ENCODE measurements at places on chromosomes 5 and 9.

GRCh38 chr5:122494109-122494508, 182.1 kb downstream of the SNCAIP start:
- DNase-seq, result no peak

DNA sequence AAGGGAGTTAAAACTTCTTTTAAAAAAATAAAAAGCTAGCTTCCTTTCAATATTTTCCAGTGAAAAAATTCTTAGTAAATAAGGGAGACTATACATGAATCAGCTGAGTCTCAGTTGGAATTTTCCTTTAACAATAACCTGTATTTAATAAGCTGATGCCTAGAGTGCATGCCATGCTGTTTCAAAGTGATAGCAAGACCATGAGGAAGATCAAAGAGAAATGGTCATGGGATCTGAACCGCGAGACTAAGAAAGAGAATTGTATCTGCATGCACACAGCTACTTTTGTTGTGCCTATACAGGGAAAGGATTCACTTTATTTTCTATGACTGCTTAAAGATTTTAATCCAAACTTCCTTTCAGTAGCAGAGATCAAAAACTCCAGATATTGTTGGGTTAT, 2217.0 kb downstream of the MAT2B start:
- DNase-seq, result no peak

- DNase-seq, result no peak
These were observed 130.2 kb downstream of the SUSD1 start for GRCh38 chr9:112044881-112045280.

DNA sequence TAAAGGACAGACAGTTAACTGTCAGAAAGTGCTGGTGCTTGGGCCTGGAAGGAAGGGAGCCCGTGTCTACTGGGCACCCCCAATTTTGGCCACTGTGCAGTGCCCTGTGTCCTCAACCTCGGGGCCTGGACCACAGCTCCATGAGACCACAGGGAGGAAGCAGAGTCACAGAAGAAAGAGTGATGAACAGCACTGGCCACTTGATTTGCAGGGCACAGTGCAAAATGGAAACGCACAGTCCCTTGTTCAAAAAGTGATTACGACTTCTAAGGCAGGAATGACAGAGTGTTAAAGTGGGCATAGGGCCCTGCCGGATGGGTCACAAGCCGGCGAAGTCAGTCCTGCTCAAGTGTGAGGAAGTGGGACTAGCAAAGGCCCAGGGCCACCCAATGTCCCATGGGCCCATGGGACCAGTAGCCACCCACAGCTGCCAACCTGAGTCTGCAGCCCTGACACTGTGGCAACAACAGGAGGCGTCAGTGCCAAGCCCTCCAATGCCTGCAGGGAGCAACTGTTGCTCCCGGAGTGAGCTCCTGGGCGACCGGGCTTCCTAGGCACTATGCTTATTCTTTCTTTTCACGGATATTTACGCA, 85.4 kb downstream of the ADAMTS2 start:
- no peak for DNase-seq

DNA sequence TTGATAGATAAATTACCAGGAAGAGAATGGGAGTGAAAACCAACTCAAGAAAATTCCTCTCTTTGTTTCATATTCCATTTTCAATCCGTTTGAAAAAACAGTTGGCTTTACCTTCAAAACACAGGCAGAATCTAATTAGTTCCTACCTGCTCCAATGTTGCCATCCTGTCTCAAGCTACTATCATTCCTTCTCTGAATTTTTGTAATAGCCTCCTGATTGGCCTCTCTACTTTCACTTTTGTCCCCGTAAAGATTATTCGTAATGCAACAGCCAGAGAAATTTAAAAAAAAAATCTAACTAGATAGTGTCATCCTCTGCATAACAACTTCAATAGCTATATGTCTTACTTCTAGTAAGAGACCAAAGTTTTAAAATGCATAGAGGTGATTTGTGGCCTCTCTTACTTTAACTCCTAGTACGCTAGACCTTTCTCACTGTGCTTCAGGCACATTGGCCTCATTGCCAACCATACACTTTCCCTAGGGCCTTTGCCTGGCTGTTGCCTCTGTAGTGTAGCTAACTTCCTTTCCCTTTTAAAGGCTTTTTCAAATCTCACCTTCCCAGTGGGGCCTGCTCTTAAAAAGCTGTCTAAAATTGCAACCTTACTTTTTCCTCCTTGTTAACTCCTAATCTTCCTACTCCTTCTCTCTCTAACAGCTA, 311.3 kb upstream of the GRIN3A start:
- DNase-seq, result no peak

DNA sequence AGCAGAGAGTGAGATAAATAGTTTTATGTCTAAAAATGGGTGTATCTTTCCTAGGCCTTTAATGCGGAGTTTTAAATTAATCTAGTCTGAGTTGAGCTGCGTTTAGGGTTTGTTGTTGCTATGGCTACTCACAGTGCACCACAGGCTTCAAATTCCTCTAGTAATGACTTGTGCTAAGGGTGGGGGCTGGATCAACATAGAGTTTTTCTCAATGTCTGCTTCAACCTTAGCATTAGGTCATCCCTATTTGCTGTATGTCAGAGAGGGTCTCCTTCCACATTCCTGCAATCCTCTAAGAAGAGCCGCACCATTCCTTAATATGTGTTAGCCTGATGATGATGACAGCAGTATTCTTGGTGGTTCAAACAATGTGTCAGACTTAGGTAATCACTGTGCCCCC, 465.6 kb upstream of the KIF2A start:
- no peak for DNase-seq

GRCh38 chr9:71073494-71073893, 47.9 kb downstream of the TRPM3 start:
- DNase-seq, result no peak

All from CD4-positive, alpha-beta memory T cell (primary cell).